ENCODE measurements at places on chromosomes 4 and X.

- no peak for DNase-seq
Measured at GRCh38 chrX:9241427-9241826, 207.5 kb upstream of the FAM9B start.

DNA sequence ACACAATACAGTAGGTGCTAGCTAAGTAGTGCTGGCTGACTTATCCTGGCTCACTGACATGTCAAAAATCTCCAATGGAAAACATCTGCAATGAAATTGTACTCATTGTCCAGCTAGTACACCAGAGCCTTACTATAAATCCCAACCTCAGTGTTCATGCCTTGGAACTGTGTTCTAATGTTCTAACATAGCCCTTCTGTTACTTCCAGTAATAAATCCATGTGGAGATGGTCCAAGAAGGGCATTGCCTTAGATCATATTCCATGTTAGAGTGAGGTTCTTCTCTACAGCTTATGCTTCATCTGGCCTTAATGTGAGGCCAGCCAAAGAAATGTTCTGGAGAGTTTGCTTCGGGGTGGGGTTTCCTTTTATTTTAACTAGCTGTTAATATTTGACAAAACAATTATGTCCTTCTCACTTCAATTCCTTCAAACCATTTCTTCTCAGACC lies 25.1 kb downstream of the ENOX2 start:
- DNase-seq = no peak

DNA sequence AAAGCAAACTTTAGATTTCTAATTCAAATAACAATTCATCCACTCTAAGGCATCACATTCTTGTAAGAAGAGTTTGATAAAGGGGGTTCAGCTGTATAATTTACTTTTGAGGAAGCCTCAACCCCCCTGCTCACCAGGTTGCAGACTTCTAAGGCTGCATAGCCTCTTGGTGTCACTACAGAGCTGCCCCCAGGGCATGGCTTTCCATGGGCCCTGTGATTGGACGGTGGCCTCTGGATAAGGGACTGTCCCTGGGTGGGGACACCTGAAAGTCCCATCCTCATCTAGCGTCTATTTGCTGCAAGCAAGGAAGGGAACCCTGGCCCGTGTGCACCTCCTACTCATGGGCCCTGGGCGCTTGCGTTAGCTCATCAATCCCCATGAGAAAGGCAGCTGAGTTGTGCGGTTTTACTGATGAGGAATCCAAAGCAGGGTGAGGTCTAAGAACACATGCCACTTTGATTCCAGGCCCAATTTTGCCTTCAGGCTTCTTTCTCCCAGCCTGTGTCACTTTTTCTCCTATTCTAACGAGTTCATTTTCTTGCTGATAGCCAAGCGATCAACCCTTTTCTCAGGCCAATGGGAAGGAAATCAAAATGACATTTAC lies 51.8 kb downstream of the SCML1 start:
- DNase-seq = no peak

- no peak for DNase-seq
Measured at GRCh38 chr4:149176039-149176438, 639.6 kb downstream of the IQCM start.

GRCh38 chr4:142418697-142419096 lies 427.4 kb downstream of the INPP4B start:
- no peak for DNase-seq

- no peak for DNase-seq
Measured at GRCh38 chr4:174707902-174708301, 121.1 kb downstream of the GLRA3 start.

DNA sequence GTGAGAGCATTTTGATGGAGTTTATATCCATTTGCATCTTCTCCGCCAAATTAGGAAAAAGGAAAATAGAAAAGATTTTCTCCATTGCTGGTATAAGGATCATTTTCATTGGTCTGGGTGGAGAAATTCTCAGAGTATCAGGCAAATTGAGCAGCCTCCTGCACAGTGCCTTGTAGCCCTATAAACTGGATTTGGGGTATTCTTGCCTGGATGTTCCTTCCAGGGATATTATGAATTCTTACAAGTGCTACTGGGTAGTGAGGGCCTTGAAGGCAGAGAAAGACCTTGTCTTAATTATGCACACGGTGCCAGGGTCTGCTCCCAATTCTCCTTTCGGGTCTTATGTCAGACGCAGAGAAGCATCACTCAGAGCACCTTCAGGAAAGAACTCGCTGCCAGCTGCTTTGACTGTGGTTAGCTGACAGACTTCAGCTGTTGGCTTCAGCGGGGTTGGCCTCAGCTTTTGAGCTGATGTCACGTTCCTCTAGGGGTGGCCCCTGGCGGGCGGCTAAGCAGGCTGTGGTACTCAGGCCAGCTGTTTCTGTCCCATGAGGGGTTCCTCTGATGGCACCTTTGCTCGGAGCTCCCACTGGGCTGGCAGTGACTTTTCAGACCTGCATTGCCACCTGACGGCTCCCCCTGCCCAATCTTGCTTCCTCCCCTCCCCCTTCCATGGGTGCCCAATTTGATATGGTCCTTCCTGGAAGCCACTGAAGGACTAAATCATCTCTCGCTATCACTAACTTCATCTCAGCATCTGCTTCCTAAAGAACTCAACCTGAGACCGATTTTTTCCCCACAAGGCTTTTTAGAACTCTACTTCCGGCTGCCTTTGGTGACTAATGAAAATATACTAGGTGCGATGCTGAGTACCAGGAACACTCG lies 519.5 kb downstream of the BCOR start:
- no peak for DNase-seq

- DNase-seq = no peak
Measured at GRCh38 chr4:168674866-168675265, 178.0 kb downstream of the PALLD start.

DNA sequence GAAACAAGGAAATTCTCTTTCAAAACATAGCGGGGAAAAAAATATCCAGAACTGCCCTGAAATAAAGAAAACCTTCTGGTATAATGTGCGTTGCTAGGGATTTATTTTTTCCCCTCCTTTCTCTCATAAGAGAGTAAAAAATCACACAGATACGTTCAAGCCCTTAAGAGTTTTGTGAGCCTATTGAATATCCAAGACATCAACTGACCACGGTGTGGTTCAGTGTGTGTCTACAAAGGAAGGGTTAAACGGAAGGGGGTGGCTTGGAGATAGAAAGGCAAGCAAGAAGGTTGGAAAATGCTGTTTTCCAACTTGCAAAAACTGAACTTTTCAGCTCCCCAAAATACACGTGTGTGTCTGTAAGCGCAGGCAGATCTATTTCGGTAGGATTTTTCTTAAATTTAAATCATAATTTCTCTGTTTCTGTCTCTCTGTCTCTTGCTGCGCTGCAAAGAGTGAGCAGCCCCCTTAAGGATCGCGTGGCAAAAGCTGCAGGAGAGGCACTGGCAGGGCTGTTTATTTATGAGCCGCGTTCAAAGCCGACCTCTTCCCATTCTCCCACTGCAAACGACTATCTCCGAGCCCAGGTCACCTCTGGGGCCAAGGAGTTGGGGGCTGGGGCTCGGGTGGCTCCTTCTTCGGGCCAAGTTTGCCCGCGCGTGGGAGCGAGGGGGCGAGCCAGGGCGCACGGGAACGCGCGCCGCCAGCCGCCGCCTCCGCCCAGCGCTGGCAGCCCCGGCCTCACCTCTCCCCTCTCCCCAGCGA lies 492 bp upstream of the SLIT2 start:
- no peak for DNase-seq

DNA sequence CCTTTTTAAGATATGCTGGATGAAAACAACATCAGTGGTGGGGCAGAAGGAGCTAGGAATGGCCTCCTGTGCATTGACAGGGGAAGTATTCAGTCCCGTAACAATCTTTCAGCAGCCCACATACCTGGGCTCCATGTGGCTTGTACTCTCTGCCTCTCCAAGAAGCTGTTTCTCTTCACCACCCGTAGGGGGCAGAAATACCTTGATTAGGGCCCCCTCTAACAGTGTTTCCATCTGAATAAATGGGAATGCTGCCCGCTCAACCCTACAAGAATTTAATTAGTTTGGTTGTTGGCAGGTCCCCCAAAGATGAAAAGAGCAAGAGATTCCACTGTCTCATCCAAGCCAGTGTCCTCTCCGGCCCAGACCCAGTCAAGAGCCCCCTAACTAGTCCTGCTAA lies 155.2 kb downstream of the SMIM20 start:
- no peak for DNase-seq

- no peak for DNase-seq
Measured at GRCh38 chr4:2931512-2932301, 31.5 kb downstream of the NOP14 start.

DNA sequence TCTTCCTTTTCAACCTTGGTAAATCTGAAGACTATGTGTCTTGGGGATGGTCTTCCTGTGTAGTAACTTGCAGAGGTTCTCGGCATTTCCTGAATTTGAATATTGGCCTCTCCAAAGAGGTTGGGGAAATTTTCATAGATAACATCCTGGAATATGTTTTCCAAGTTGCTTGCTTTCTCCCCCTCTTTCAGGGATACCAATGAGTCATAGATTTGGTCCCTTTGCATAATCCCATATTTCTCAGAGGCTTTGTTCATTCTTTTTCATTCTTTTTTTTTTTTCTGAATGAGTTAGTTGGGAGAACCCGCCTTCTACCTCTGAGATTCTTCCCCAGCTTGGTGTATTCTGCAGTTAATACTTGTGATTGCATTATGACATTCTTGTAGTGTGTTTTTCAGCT lies 549.2 kb upstream of the AMOT start:
- DNase-seq = no peak

DNA sequence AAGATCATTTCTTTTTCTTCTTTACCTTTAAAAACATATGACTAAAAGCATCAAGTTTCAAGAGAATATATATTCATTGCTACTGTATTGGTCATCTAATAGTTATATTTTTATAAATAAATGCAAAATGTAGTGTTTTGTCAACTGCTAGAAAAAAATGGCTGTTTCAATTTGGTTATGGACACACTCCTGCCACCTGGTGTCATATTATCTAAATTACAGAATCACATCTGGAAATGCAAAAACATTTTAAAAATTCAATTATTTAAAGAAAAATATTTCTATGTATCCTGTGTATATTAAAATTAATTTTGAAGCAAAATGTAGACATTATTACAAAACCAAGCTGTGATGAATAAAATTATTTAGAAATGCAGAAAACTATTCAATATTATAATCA lies 329.4 kb upstream of the PCDH18 start:
- DNase-seq = peak; percentile 16

DNA sequence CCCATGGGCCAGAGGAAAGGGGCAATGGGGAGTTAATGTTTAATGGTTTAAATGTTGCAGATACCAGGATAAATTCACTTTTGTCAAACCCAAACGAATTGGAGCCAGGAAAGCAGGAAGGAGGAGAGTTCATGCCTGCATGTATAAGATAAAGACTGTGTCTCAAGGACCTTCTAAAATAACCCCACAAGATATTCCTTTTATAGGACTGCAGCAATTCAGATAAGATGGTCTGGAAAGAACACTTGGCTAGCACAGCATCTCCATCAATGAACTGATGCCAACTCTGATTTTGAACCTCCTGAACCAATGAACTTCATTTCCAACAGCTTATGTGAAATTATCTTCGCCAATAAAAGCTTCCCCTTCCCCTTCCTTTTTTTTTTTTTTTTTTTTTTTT lies 31.3 kb upstream of the LONRF3 start:
- DNase-seq = no peak
